Renal pelvis (tissue), 12 donors: ENCODE measurements at places on chromosomes 16 and 17. TPM values are rescaled to one million over a fixed set of nuclear protein-coding genes. Genes with fewer than 3 reads are reported as not detected.
A peak's percentile ranks its signal among the peaks of the same experiment; 100 is the strongest.

CALB2 gene
- 0.70 TPM for polyA plus RNA-seq

DNA sequence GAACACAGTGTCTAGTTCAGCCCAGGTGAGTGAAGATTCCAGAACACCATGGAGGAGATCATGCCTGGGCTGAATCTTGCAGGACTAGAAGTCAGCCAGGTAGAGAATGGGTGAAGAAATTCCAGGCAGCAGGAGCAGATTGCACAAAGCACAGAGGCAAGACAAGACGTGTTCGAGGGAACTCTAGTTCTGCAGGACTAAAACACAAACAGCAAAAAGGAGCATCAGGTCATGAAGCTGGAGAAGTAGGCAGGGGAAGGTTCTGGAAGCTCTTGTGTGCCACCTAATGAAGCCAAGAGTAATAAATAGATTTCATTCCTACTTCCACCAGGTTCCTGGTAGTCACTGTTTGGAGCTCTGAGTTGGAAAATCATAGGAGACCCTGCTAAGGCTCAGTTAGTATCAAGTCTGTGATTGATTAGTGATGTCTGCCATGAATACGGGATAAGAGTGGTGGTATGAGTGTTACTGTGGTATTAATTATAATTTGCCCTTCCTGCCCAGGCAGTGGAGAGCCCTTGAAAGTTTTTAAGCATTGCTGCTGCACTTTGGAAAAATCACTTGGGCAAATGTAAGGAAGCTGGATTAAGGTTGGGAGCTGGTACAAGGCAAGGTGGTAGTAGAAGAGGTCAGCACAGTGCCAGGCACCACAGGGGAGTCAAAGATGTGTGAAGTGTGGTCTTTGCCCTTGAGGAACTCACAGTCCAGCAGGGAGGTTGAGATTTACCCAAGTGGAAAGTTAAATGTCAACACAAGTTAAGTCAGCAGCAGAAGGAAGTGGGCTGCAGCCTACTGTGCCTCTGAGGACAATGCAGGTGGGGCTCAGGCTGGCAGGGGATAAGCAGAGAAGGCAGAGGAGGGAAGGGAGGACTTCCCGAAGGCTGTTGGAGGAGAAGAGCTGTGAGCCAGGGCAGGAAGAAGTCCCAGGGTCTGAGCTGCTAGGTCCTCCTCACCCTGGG lies 13.5 kb upstream of the FOXN1 start:
- no peak for DNase-seq

GRCh38 chr17:59010026-59010425 lies 96.7 kb downstream of the TRIM37 start:
- no peak for DNase-seq

DNA sequence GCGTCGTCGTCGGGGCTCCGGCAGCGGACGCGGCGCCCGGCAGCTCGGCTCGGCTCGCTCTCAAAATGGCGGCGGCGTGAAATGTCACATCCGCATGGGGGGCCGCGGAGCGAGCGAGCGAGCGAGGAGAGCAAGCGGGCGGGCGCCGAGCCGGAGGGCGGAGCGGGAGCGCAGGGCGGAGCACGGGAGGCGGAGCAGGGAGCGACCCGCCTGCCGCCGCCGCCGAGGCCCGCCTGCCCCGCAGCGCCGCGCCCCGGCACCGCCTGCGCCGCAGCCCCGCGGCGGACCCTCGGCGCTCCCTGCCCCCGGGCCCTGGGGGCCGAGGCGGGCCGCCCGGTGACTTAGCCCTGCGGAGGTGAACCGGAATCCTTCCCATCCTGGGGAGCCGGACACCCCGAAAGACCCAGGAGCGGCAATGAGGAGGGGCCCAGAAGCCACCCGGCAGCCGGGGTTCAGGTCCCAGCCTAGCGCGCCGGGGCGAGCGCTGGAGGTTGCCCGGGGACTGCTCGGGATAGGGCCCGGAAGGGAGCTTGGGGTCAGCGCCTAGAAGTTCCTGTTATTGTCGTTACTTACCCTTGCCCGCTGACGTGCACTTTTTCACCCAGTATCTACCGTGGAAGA lies at the start of gene USP7:
Gene USP7 (minus strand): TSS at position 86 of the 621 bp plus-strand sequence. CDS start 621 bp downstream, outside the sequence.
- DNase-seq = peak; percentile 92

DNA sequence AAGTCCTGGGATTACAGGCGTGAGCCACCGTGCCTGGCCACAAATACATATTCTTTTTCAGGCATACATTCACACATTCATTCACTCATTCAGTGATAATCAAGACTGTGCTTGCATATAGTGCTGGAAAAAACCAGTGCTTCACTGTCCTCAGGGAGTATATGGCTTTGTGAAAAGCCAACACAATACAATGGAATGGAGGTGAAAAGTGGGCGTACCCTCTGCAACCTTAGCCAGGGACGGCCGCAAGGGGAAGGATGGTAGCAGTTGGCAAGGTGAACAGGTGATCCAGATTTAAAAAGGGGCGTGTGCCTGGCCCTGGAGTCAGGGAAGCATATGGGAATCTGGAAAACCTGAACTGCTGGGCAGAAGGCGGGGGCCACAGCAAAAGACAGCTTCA lies 18.1 kb upstream of the GAN start:
- no peak for DNase-seq

- DNase-seq = no peak
Measured at GRCh38 chr17:41919840-41920579, 1.3 kb upstream of the ACLY start.

DNA sequence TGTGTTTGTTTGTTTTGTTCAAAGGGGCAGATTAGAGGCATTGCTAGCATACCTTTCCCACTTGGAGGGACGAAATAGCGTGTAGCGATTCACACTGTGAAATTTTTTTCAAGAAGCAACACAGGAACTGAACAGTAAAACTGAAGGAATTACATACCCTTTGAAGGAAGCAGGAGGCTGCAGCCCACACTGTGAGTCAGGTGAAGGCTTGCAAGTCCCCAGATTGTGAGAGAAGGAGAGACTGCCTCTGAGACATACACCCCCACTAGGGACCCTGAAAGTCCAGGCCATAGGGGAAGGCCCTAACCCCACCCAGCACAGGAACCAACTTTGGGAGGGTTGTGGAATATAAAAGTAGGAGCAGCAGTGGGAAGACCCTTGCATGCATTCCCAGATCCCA lies 69.6 kb upstream of the HS3ST3A1 start:
- no peak for DNase-seq
